NCI-H2171 treated with DMSO at 0.1 percent for 48 hours (cell line): ENCODE measurements at places on chromosomes 1 and 21.
A peak's percentile ranks its signal among the peaks of the same experiment; 100 is the strongest.

DNA sequence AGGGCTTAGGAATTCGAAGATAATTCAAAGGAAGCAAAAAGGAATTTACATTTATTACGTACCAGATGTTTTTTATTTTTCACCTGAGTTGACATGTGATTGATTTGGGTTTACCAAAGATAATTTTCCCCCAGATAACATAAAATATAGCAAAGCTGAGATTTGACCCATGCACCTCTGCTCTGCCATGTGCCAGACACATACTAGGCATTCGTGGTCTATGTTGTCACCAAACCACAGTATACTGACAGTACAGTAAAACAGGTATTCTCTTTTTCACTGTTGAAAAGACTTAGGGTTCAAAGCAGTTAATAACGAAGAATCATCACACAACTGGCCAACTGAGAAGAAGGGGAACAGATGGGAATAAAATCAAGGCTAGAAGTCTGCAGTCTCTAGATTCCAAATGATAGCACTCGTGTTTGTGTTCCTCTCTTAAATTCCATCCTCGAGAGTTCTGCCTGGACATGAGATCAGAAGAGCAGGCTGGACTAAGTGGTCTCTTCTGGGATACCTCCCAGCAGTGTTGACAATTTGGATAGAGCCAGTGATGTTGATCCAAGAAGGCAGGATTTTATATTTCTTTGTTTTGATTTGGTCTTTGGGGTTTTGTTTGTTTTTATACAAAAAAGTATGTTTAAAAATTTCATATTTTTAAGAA, 85.3 kb upstream of the RAVER2 start:
- no peak for DNase-seq

- no peak for DNase-seq
Observed at GRCh38 chr1:186768906-186769305, 59.8 kb upstream of the PLA2G4A start.

- no peak for DNase-seq
Observed at GRCh38 chr21:44295646-44296045, 4.2 kb upstream of the PFKL start.

- DNase-seq = no peak
Observed at GRCh38 chr1:156898161-156898566, 4.6 kb downstream of the PEAR1 start.

GRCh38 chr1:155322953-155323728, 2.4 kb downstream of the RUSC1 start:
- DNase-seq = peak; percentile 70

DNA sequence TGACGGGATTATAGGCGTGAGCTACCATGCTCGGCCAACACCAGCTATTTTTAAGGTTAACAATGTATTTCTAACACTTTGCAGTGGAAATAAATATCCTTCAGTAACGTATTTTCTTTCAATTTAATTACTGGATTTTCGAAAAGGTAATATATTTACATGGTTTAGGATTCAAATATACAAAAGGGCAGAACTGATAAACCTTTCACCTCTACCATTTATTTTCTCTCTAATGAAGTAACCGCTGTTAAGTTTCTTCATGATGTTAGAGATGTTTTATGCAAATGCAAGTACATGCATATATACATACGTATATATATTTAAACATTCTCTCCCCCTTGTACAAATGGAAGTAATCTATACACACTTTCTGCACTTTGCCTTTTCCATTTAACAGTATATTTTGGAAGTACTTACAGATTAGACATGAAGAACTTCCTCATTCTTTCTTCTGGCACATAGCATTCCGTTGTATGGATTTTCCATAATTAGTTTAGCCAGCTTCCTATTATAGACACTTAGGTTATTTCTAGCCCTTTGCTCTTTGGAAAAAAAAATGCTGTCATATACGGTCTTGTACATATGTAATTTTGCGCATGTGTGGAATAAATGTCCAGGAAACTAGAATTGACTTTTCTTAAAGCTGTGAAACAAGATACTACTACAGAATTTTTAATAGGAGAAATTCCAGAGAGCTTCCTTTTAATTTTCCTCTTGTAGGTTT, 14.9 kb upstream of the HJV start:
- DNase-seq = no peak
